Skin of body (tissue), 3 donors: ENCODE measurements at places on chromosomes 7 and 10. TPM values are rescaled to one million over a fixed set of nuclear protein-coding genes. Genes with fewer than 3 reads are reported as not detected.

FOXL3 gene
- total RNA-seq = not detected

HHEX gene
- total RNA-seq = 3.9 TPM

FAM237B gene
- total RNA-seq = not detected

NPC1L1 gene
- 0.30 TPM for total RNA-seq

ZC3HAV1 gene
- total RNA-seq = 20.9 TPM

- no peak for DNase-seq
Observed at GRCh38 chr10:14191407-14191806, 139.3 kb downstream of the FRMD4A start.

- no peak for DNase-seq
Observed at GRCh38 chr10:6755781-6756460, 175.8 kb upstream of the PRKCQ start.

DNA sequence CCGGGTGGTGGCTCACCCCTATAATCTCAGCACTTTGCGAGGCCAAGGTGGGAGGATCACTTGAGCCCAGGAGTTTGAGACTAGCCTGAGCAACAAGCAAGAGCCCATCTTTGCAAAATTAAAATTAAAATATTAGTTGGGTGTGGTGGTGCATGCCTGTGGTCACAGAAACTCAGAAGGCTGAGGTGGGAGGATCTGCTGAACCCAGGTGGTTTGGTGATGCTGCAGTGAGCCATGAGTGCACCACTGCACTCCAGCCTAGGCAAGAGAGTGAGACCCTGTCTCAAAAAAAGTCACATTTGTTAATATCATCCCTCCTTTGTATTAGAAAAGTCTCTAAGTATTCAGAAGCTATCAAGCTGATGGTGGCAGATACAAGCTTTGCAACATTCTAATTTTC, 317.5 kb downstream of the ANKRD30A start:
- DNase-seq = no peak

DNA sequence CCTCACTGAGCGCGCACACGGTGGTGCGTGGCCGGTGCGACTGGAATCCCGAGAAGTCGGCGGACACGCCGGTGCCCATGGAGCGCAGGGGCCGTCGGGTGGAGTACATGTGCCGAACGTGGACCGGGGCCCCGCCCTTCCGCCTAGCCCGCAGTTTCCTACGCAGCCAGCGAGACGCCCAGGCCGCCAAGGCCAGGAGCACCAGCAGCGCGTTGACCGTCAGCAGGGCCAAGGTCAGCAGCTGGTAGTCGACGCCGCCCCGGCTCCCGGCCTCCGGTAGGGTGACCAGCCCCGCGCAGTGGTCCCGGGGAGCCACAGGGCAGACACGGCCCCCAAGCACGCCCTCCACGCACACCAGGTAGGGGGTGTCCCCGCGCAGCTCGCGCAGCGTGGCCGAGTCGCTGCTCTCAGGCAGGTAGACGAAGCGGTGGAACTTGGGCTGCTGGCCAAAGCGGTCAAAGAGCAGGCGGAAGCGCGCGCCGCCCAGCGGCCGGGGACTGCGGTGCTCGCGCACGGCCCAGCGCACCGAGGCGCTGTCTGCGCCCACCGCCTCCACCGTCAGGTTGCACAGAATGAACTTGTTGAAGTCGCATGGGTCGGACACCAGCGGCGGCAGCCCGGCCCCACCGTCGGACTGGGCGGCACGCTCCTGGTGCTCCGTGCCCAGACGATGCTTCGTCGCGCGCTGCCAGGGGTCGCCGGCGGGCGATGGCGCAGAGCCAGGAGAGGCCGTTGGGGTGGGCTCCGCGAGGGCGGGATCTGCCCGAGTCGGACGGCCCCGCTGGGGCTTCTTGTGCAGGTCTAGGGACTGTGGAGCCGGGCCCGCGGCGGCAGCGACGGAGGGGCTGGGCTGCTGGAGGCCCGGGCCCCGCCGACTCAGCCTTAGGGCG, 2.2 kb downstream of the TRIL start:
- peak; percentile 35 for DNase-seq

DNA sequence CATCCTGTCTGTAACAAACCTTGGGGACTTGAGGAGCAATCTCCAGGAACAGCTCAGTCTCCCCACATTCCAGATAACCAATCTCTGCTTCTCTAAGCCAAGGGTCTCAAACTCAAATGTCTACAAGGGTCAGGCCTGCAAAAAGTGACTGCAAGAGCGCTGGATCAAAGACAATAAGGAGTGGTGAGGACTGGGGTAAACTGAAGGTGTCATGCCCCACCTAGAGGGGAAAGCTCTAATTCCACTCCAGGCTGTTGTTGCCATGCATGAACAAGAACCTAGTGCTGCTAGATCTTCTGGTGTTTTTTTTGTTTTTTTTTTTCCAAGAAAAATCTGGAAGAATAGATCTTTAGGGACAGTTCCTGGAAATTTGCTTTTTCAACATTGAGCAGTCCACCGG, 117.9 kb upstream of the MACROH2A2 start:
- DNase-seq = no peak

GRCh38 chr10:6894405-6894804, 314.3 kb upstream of the PRKCQ start:
- no peak for DNase-seq

DNA sequence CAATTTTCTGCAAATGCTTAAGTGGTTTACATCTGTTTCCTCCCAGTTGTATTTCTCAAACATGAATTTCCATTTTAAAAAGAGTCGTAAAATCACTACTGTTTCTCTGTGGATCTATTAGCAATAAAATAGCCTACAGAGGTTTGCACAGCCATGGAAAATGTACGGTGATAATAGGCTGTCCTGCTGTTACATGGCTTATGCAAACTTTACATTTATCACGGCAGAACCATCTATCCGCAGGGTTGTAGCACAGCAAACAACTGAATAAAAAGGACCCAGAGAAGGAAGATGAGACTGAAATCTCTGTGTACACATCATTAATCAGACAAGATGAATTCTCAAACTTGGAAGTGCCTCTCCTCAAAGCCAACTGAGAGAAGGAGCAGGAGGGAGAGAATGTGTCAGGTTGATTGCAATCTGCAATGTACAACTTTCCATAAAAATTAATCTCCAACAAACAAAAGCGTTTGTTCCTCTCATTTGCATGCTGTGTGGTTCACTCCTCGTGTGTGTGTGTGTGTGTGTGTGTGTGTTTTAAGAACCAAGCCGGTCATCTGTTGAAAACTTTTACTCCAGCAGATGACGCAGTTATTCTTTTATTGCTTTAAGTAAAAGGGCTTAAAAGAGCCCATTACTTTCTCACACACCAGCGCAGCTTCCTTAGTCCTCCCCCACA, 279.3 kb downstream of the SKAP2 start:
- no peak for DNase-seq
